ENCODE measurements at places on chromosomes 3 and 15. TPM values are rescaled to one million over a fixed set of nuclear protein-coding genes. Genes with fewer than 3 reads are reported as not detected.
A peak's percentile ranks its signal among the peaks of the same experiment; 100 is the strongest.

- no peak for DNase-seq
- peak overlapping the region; percentile 6 for H3K27ac ChIP-seq
- H3K36me3 ChIP-seq: no peaks in the 10 kb centered on the region
- H3K27me3 ChIP-seq: no peaks in the 10 kb centered on the region
- no peak overlapping the region for H3K4me3 ChIP-seq
- no peaks in the 10 kb centered on the region for H3K4me1 ChIP-seq
These were observed 72.9 kb downstream of the LRRC28 start for GRCh38 chr15:99324082-99324620.

GRCh38 chr15:69060744-69061143 lies 46.2 kb downstream of the NOX5 start:
- H3K27ac ChIP-seq: no peak overlapping the region
- peaks cover 11% of the 10 kb centered on the region for H3K4me1 ChIP-seq
- H3K4me3 ChIP-seq: no peak overlapping the region
- DNase-seq: no peak
- H3K27me3 ChIP-seq: peaks cover 12% of the 10 kb centered on the region

DNA sequence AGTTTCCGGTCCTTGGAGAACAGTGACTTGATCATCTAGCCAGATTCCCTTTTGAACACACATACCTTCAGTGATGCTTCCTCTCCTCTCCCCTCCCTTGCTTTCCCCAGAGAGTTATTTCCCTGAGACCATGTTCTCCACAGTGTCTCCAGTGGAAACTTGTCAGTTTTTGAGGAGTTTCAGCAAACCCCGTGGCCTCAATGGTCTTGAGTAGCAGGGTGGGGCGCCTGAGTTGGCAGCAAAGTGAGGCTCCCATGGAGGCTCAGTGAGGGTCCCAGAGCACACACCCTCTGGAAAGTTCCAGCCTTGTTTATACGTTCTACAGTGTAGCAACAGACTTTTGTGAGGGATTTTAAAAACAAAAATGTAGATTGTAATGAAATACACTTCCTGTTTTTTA lies 135.1 kb downstream of the LRRC28 start:
- no peak for DNase-seq
- no peaks in the 10 kb centered on the region for H3K4me1 ChIP-seq
- no peaks in the 10 kb centered on the region for H3K27me3 ChIP-seq

- no peak overlapping the region for H3K4me3 ChIP-seq
- no peaks in the 10 kb centered on the region for H3K36me3 ChIP-seq
- H3K27me3 ChIP-seq: peaks cover 11% of the 10 kb centered on the region
- H3K4me1 ChIP-seq: peaks cover 2% of the 10 kb centered on the region
- H3K27ac ChIP-seq: no peak overlapping the region
These were observed 4.8 kb upstream of the PCSK6 start for GRCh38 chr15:101494251-101494796.

DNA sequence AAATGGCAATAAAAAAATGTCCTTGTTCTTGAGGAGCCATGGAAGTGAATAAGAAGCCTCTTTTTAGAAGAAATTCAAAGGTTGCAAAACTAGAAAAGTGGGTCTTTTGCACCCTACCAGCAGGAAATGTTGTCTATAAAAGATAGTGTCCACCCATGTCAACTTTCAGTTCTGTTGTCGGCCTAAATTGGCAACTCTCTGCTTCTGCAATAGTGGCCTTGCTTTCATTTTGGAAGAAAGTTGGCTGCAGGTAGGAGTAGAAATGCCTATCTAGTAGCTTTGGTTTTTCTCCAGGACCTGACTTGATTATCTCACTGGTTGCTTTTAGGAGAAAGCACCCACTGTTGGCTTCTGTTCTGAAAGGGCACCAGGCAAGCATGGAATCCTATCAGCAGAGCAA lies 85.4 kb downstream of the TMEM108 start:
- H3K27me3 ChIP-seq: no peaks in the 10 kb centered on the region
- no peak overlapping the region for H3K27ac ChIP-seq
- no peak overlapping the region for H3K4me3 ChIP-seq

DNA sequence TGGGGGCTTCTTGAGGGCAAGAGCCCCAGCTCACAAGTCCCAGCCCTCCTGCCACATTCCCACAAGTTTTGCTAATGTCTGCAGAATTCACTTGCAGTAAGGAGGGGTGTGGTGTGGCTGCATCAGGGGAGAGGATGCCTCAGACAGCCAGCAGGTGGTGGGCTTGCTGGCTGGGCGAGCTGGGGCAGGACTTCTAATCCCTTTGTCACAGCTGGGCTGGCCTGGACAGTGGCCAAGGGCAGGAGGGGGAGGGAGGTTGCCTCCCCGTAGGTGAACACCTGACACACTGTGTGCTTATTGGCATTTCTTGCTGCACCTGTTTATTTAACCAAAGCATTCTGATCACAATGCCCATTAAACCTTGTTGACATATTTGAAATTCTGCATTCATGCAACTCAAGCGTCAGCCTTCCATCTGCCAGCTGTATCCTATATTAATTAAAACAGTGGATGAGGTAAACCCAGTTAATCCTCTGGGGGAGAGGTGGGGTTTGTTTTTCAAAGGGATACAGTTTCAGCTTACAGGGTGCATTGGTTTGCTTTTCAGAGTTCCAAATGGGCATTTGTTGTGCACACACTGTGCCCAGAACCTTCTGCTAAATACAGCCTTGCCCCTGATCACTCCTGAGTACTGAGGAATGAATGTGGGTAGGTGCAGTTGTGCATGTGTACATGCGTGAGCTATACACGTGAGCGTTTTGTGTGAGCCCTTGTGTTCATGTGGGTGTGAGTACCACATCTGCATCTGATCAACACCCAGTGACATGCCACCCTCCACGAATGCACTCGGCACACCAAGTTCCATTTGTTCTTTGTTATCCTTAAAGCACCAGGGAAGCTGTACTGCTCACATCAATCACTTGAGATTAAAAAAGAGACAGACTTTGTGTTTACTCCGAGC lies 268.7 kb downstream of the XXYLT1 start:
- no peak overlapping the region for H3K27ac ChIP-seq
- no peaks in the 10 kb centered on the region for H3K27me3 ChIP-seq
- peaks cover 17% of the 10 kb centered on the region for H3K4me1 ChIP-seq
- DNase-seq: peak; percentile 87

GRCh38 chr15:24318981-24319380 lies 356.6 kb upstream of the NPAP1 start:
- DNase-seq: no peak
- H3K27me3 ChIP-seq: no peaks in the 10 kb centered on the region
- H3K36me3 ChIP-seq: no peaks in the 10 kb centered on the region
- no peak overlapping the region for H3K4me3 ChIP-seq

- H3K4me3 ChIP-seq: no peak overlapping the region
- no peak for DNase-seq
- no peaks in the 10 kb centered on the region for H3K4me1 ChIP-seq
- H3K36me3 ChIP-seq: no peaks in the 10 kb centered on the region
- H3K27ac ChIP-seq: no peak overlapping the region
These were observed 12.7 kb upstream of the PEX5L start for GRCh38 chr3:180049391-180049790.

- no peak overlapping the region for H3K27ac ChIP-seq
- DNase-seq: no peak
- no peak overlapping the region for H3K4me3 ChIP-seq
- H3K27me3 ChIP-seq: peaks cover 47% of the 10 kb centered on the region
These were observed 3.8 kb downstream of the GREM1 start for GRCh38 chr15:32721596-32721995.

GRCh38 chr3:128970740-128971047 lies 23.2 kb downstream of the CFAP92 start:
- no peak for DNase-seq
- H3K4me1 ChIP-seq: peaks cover 12% of the 10 kb centered on the region
- no peaks in the 10 kb centered on the region for H3K36me3 ChIP-seq
- no peaks in the 10 kb centered on the region for H3K27me3 ChIP-seq
- H3K27ac ChIP-seq: peak overlapping the region; percentile 38
- H3K4me3 ChIP-seq: no peak overlapping the region

UBAP1L gene
- total RNA-seq: 7.9 TPM

DNA sequence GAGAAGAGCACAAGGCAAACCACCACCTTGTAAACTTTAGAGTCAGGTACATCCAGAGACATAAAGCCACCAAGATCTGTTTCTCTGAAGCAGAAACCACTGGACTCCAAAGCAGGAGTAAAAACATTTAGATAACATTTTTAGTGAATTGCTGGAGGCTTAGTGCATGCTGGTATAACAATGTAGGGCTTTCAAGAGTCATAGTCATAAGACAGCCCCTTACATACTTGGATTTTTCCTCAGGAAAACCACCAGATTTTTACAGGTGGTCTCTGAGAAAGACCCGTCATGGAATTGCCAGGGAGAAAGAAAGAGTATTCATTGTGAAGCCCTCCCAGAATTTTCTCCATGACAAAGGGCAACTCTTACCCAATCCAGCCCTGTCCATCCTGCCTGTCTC lies 434.5 kb upstream of the NAALADL2 start:
- H3K4me3 ChIP-seq: no peak overlapping the region
- no peaks in the 10 kb centered on the region for H3K4me1 ChIP-seq
- no peaks in the 10 kb centered on the region for H3K36me3 ChIP-seq
- no peak overlapping the region for H3K27ac ChIP-seq

CISH gene
- 12.9 TPM for total RNA-seq

CHMP2B gene
- 30.9 TPM for total RNA-seq

DNA sequence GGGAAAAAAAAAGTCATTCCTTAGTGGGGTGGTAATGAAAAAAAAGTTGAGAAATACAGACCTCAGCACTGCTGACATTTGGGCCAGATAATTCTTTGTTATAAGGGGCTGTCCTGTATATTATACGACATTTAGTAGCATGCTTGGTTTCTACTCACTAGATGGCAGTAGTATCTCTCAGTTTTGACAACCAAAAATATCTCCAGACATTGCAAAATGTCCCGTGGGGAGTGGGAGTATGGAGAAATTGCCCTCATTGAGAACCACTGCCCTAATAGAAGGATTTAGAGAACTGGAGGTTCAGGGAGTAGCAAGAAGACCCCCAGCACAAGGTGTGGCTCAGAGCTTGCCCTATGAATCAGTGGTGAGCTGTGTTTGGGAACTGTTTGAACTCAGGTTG lies 28.6 kb upstream of the TEX264 start:
- peaks cover 90% of the 10 kb centered on the region for H3K36me3 ChIP-seq
- no peaks in the 10 kb centered on the region for H3K4me1 ChIP-seq
- no peaks in the 10 kb centered on the region for H3K27me3 ChIP-seq
- no peak overlapping the region for H3K4me3 ChIP-seq

NGRN gene
- total RNA-seq: 51.7 TPM

ANKRD63 gene
- not detected for total RNA-seq

- no peaks in the 10 kb centered on the region for H3K4me1 ChIP-seq
- no peak overlapping the region for H3K27ac ChIP-seq
- DNase-seq: no peak
- H3K4me3 ChIP-seq: no peak overlapping the region
These were observed 10.2 kb upstream of the LACTB start for GRCh38 chr15:63111481-63111880.

DNA sequence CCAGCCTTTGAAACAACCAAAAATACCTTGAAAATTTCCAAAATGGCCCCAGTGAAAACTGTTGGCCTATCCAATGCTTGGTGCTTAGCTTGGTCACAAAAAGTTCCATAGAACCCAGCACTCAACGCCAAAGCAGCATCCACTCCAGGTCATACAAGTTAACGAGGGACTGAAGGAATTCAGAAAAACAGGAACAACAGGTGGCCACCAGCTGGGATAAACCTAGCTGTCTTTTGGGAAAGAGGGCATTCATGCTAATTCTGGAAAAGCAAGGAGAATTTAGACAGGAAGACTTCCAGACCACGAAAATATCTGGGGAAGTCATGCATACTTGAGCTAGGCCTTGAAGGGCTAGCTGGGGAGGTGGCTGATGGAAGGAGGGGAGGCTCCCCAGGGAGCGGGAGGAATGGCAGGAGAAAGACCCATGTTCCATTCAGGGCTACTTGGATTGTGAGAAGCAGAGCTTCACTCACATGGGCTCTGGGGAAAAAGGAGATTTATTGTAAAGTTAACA lies 28.6 kb downstream of the COLQ start:
- DNase-seq: no peak
- H3K36me3 ChIP-seq: no peaks in the 10 kb centered on the region
- H3K4me1 ChIP-seq: no peaks in the 10 kb centered on the region

CHRNA7 gene
- total RNA-seq: 2.6 TPM

ZNF609 gene
- 43.9 TPM for total RNA-seq

QTRT2 gene
- 26.0 TPM for total RNA-seq

- peaks cover 47% of the 10 kb centered on the region for H3K4me1 ChIP-seq
- H3K27me3 ChIP-seq: no peaks in the 10 kb centered on the region
- no peaks in the 10 kb centered on the region for H3K36me3 ChIP-seq
These were observed 54.4 kb downstream of the ATP8B4 start for GRCh38 chr15:50064673-50065072.

GOLGA8M gene
- total RNA-seq: 3.7 TPM

DNA sequence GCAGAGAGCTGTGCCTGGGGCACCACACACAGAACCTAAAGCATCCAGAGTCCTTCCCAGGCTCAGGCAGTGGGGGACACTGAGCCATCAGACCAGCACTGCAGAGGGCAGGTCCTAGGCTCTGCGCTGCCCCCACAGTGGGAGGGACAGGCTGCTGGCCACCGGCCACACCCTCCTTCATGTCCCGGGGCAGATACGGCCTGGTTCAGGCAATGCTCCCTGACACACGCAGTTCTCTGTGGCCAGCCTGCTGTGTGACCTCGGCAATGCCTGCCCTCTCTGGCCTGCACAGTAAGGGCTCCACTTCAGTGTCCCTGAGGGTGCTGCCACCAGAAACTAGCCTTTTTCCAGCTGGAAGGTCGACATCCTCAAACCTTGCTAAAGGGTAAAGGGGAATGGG lies 12.4 kb downstream of the LINGO1 start:
- peaks cover 13% of the 10 kb centered on the region for H3K4me1 ChIP-seq
- no peak for DNase-seq
- no peaks in the 10 kb centered on the region for H3K27me3 ChIP-seq
- H3K36me3 ChIP-seq: no peaks in the 10 kb centered on the region
- no peak overlapping the region for H3K27ac ChIP-seq

DNA sequence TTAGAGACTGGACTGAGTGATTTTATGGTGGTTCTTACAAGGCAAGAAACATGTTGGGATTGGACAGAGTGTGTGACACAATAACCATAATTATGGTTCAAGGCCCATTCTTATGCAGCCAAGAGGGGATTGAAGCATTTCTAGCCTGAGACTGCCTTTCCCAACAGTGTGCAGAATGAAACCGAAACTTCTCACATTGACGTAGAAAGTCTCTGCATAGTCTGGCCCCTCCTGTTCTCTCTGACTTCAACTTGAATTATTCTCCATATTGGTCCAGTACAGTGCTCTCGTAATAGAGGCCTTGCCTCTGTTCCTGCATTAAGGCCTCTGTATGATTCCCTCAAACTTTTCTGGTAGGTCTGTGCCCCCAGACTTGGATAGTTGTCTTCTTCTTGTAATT lies 138.3 kb downstream of the DIPK2A start:
- H3K27me3 ChIP-seq: no peaks in the 10 kb centered on the region
- no peaks in the 10 kb centered on the region for H3K4me1 ChIP-seq

DNA sequence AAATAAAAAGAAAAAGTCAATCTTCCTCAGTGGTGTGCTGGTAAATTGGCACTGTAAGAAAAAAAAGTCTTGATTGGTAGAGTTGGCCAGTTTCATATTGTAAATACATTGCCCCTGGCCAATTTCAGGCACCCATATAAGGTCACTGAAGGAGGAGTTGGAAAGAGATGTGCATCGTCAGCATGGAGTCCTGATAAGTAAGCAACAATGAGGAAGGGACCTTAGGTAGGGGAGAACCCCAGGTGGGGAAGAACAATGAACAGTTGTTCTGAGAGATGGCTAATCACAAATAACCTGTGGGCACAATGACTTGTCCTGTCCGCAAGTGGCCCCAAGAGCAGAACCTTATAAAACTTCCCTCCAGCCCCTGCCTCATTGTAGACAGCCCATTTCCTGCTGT lies 8.6 kb upstream of the CYP8B1 start:
- no peak for DNase-seq
- no peak overlapping the region for H3K27ac ChIP-seq
- no peaks in the 10 kb centered on the region for H3K27me3 ChIP-seq
- H3K4me1 ChIP-seq: peaks cover 13% of the 10 kb centered on the region
- H3K36me3 ChIP-seq: no peaks in the 10 kb centered on the region
- no peak overlapping the region for H3K4me3 ChIP-seq
